NCI-H774 (cell line): ENCODE measurements at places on chromosomes 5 and 9.

- DNase-seq = no peak
Measured at GRCh38 chr9:96113032-96113431, 188.9 kb downstream of the HSD17B3 start.

GRCh38 chr5:172496671-172497371 lies 42.5 kb upstream of the SH3PXD2B start:
- DNase-seq = no peak

DNA sequence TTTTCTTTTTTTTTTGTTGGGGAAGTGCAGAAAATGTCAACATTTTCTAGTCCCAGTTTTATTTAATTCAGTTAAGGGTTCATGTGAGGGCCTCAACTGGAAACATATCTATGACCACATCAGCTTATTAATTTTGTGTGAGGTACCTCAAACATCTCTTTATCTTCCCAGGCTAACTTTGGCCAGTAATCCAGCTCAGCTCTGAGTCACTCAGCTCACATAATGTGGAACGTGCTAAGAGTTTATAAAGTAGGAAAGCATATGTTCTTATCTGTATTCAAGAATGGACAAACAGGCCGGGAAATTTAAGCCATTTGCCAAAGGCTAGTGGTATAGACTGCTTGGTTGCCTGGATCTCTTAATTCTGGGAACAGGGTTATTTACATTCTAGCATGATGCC lies 118.4 kb downstream of the INSYN2B start:
- DNase-seq = no peak

- no peak for DNase-seq
Measured at GRCh38 chr5:22965960-22966359, 112.8 kb upstream of the CDH12 start.

DNA sequence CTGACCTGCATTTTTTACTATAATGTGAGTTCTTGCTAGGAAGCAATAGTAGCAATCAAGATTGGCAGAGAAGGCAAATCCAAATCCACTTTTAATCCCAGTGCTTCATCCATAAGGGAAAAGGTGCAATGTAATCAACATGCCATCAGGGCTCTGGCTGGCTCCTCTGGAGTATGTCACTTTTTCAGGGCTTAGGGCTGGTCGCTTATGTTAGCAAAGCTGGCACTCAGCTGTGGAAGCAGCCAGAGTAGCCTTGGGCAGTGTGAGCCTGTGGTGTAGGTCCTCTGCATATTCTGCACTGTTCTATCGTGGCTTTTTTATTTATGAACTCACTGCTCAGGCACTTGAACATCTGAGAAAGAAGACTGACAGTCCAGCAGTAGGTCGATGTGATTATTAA lies 16.1 kb downstream of the ACTBL2 start:
- no peak for DNase-seq

DNA sequence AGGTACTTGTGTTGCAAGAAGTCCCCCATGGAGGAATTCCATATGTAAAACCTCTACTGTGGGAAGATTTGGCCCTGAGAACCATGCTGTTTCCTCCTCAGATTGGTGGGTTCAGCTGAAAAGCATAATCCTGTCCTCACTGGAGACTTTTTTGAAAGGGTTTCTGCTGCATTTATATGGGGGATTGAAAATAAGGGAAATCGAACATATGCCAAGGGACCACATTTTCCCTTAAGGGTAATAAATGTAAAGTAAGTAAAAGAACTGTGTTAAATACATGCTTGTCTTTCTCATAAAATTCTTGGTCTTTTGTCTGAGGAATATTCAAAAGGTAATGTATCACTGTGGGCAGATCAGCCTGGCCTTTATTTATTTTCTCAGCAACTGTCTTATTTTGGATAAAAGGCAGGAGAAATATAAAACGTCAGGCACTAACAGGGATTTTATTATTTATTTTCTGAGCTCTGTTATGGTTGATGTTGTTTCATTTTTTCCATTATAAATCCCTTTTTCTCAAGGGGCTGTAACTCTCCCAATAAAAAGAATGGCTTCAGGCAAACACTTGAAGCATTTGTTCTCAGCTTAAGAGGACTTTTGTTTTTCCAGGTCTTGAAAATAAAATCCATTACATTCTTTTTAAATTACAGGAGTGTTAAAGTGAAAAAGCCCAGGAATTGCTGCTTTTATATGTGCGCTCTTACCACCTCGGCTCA lies 131.4 kb downstream of the FGF10 start:
- DNase-seq = no peak

DNA sequence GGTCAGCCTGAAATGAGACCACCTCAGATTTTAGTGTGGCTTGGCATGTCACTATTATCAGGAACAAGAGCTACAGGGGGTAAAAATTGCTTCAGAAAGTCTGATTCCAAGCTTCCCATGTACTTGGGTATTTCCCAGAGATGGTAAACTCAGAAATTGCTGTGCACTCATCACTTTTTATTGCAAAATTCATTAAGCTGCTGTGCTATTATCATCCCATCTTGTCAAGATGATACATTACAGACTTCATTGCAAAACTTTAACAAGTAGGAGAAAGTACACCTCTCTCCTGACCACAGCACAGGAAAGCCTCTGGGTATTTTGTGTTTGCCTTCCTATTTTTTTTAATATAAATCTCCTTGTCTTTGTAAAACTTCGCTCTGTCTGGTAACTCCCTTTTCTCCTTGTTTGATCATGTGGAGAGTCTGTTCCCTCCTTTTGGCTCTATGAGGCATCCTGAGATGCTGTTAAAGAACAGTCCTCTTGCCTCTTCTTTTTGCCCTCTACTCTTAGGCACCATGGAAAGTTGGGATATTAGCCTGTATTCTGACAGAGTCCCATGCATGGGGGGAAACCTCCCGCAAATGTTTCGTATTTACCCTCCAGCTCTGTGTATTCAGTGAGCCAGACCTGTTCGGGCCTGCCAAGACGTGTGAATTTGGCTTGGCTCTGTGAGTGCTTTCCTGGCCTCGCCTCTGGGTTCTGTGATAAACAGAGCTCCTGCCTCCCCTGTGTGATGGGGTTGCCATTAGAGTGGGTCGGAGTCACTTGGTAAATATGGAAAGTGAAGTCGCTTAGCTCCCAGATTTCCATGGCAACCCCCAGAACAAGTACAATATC lies 260.7 kb downstream of the NR3C1 start:
- no peak for DNase-seq

DNA sequence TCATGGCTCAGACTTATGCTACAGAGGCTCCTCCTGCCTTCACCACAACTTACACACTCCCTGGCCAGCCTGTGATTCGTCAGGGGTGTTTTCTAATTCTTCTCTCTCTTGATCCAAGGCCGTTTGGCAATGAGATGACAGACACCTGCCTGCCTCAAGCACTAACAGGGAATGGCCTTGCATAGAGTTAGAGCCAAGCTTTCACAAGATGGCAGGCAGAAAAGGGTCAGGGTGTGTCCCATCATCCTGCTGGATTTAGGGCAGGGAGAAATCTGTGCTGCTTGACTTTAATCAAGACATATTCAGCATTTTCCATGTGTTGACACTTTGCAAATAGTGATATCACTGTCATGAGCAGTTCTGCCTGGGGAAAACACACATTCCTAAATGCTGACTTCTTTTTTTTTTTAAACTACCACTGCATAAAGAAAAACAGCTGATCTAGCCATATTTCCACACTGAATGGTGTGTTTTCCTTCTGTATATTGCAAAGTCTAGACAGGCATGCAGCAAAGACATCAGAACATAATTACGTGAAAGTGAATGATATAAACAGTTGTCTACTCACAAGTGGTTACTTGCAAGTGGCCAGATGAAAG lies 95.0 kb upstream of the SLC25A48 start:
- no peak for DNase-seq

- DNase-seq = no peak
Measured at GRCh38 chr5:63961598-63962161, 565 bp downstream of the HTR1A start.

- peak; percentile 9 for DNase-seq
Measured at GRCh38 chr5:180865981-180866695, 5.1 kb upstream of the ZFP62 start.

GRCh38 chr9:106797299-106797698 lies 65.7 kb upstream of the ZNF462 start:
- DNase-seq = no peak

DNA sequence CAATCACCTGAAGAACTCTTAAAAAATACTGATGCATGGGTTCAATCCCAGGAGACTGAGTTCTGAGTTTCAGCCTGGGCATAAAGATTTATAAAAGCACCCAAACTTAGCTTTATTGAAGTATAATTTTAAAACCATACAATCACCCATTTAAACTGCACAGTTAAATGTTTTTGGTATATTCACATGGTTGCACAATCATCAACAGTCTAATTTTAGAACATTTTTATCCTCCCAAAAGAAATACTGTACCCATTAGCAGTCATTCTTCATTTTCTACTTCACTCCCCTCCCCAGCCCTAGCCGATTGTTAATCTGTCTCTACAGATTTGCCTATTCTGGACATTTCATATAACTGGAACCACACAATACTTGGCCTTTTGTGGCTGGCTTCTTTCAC lies 141.7 kb downstream of the ARSB start:
- no peak for DNase-seq

DNA sequence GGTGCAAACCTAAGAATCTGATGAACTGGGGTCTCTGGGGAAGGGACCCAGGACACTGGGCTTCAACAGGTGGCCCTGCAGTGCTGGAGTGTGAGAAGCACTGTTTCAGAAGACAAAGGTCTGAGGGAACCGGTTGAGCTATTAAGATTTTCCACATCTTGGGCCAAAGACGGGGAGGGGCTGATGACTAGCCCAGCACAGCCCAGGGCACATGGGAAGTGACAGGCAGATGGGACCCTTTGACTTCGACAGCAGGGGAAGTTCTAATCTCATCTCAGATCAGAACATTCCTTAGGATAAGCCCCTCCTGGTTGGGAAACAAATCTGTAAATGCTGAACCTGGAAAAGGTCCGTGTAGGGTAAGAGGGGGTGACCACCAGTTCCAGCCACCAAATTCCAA lies 67.4 kb downstream of the RAPGEF1 start:
- no peak for DNase-seq

GRCh38 chr5:16050414-16050813 lies 129.2 kb downstream of the MARCHF11 start:
- no peak for DNase-seq

- no peak for DNase-seq
Measured at GRCh38 chr5:177477701-177478477, 4.5 kb upstream of the DBN1 start.

DNA sequence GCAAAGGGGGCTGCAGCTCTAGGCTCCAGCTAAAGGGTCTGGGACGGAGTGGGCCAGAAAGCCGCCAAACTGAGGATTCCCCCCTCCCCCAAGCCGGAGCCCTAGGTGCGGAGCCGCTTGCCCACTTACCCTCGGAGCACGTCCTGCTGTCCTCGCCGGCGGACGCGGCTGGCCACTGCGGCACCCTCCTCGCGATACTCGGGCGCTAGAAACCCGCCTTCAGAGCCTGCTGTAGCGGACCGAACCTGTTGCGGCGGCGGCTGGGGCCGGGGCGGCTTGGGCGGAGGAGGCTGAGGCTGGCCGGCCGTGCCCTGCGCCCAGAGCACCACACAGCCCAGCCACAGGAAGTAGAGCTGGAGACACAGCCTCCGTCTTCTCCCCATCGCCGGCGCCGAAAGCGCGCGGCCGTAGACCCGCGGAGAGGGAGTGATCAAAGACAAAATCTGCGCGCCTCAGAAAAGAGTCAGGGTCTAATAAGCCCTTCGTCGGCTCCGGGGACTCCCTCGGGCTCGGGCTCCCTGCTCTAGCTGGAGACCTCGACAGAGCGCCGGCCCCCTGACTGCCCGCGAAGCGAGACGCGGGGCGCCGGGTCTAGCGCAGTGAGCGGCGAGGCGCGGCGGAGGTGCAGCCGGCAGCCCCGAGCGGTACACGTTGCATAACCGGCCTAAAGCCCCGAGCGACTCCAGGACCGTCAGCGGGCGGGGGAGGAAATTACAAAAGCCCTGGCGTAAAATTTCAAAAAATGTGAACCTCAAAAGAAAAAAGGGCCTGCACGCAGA lies 635 bp downstream of the FBN2 start:
- DNase-seq = peak; percentile 38
